Stimulated activated CD4-positive, alpha-beta T cell treated with anti-CD3 and anti-CD28 coated beads, Interleukin-15, amount 100 ng/mL, for 1 hour (primary cell): ENCODE measurements at places on chromosomes 11 and 22.

GRCh38 chr22:26660961-26661578, 3.7 kb downstream of the MIAT start:
- no peak for DNase-seq

DNA sequence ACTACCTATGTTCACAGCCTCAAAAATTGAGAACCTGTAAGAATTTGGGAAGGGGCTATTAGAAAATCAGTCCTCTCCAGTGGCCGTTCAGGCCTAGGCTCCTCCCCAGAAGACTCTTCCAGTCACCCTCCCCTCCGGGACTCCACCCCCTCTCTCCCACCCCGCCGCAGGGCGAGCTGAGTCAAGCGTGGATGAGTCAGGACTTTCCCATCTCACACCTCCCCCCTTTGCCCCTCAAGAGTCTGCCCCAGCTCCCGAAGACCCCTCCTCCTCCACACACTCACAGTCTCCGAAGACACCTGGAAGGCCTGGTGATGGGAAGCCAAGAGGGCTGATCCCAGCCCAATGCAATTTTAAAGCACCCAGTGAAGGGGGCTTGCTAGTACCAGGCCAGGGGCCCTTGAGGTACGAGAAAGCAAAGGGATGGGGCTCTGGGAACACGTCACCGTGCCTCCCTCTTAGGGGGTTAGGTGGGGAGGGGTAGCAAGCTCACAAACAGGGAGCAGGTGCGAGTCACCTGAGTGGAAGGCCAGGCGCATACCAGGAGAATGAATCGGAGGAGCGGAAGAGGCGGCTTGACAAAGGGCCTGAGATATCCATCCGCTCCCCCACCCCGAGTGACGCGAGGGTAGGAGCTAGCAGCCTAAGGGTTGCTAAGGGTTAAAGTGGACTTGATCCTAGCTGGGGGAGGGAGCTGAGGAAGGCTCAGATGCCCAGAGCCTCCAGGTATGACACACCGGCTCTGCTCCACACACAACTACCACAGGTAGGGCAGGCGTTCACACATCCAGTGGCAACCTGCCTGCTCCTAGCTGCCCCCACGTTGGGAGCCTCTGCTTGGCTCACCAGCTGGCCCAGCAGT, 13.6 kb downstream of the BCL9L start:
- peak; percentile 68 for DNase-seq

GRCh38 chr11:117202386-117203068, 3.4 kb downstream of the TAGLN start:
- DNase-seq, result no peak

DNA sequence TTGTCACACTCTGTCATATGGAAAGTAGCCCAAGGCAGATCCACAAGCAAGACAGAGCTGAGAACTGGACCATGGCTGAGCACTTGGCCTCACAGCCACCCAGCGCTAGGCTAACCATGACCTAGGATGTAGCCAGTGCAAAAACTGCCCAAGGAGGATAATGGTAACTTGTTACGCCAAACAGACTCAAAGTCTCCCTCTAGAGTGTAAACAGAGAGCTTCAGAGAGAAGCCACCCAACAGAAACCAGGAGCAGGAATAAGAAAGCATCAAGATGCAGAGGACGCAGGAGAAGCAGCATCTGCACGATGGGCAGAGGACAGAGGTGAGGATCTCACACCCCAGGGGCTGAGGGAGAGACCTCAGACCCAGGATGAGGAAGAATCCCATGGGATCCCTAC, 97.9 kb downstream of the RCN1 start:
- DNase-seq, result no peak

DNA sequence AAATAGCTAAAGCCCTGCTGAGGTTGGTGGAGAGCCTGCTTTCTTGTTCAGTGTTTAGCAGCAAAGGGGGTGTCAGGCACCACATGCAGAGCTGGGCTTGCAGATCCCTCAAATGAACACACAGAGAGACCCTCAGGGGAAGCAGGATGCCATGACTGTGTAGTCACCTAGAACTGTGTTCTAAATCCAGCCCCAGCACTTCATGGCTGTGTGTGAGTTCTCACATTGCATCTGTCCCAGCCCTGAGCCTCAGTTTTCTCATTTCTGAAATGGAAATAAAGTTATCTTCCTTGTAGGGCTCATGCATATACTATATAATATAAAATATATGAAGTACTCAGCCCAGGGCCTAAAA, 47.1 kb downstream of the CWC15 start:
- DNase-seq, result no peak

DNA sequence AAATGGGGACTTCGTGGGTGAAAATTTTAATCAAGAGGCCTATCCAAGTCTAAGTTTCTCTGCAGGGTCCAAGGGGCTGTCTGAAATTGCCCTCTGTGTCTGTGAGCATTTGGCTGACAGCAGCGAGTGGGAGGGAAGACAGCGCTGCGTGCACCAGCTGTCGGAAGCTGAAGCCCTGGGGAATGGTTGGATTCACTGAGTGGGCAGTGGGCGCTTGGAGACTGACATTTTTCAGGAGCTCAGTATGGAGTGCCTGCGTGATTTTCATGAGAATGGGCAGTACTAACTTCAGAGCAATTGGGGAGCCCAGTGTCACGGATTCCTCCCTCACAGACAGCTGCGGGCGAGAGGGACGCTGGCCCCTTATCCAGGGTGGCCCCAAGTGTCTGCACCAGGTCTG, 388.8 kb upstream of the B3GAT1 start:
- no peak for DNase-seq

DNA sequence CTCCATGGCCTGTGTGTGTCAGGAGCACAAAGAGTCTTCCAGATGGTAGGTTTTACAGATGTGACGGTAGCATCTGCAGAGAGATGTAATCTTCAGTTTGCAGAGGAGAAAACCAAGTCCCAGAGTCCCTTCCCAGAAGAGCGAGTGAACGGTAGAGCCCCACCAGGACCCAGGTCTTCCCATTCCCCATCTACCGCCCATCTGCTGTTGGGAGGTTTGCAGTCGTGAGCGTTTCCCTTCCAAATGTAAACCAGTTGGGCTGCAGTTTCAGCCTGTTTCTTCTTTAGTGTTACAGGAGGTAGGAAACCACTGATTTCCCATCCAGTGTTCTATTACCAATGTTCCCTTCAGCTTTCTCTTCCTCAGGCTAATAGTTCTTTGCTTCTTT, 24.0 kb downstream of the PANX1 start:
- no peak for DNase-seq

GRCh38 chr22:28017558-28017820, 98.4 kb upstream of the PITPNB start:
- no peak for DNase-seq

GRCh38 chr22:36471341-36471821, 10.1 kb downstream of the TXN2 start:
- DNase-seq, result no peak

GRCh38 chr11:64655941-64656601, 65.1 kb downstream of the SLC22A12 start:
- no peak for DNase-seq

DNA sequence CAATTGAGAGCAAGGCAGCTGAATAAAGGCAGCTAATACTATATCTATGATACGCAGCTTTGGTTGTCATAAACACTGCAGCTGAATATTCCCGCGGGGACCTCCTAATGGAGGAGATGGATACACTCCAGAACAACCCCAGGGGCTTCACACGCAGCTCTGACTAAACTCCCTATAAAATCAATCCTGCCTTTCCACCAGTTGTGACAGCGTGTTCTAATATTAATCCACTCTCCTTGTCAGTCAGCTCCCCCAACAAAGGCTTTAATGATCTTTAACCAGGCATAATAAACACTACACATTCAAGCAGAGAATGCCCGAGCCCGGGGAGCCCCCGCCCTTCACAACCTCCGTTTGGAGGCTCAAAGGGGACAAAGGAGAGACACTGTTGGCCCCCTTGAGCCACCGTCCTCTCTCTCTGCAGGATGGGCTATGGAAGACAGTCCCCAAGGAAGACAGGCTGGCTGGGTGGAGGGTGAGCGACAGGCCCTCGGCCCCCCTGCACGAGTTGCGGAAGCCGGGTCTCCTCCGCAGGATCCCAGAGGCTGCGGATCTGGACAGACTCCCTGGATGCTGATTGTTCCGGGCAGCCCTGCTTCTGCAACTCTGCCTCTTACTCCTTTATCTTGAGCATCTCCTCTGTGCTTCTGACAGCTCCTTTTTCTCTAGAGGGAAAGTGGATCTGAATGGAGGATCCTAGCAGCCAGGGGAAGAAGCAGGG, 565.2 kb downstream of the BUD13 start:
- no peak for DNase-seq

- no peak for DNase-seq
These were observed 38.3 kb upstream of the NNMT start for GRCh38 chr11:114257621-114258558.

DNA sequence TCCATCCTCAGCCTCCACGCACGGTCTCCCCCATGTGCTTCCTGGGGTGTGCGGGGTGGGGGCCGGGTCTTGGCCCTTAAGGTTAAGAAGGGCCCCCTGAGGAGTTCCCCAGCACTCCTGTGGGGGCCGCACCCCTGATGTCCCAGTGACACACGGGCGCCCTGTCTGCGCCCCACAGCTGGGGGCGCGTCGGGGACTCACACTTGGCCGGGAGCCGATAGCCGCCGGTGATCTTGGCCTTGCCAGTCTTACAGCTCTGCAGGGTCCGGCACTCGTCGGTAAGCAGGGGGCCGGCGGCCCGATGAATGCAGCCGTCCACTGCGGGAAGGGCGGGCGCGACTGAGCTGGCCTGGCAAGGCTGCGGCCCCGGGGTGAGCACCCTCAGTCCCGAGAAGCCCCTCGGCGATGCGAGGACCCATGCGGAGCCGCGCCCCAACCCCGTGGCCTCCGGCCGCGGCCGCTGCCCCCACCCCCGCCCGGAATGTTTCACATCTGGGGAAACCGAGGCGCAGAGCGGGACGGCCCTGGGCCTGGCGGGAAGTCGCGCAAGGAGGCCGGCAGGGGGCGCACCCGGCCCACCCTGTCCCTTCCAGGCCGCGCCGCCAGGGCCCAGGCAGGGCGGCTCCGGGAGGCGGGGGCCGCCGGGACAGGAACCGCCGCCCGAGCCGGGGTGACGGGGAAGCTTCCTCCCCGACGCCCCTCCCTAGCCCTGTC, 13.9 kb downstream of the OTUB1 start:
- peak; percentile 59 for DNase-seq

GRCh38 chr11:61267437-61267841, 26.5 kb downstream of the PGA5 start:
- no peak for DNase-seq

- DNase-seq, result no peak
These were observed 27.3 kb upstream of the WNT7B start for GRCh38 chr22:46004105-46004866.
